DMS79 treated with DMSO at 0.1 percent for 48 hours (cell line): ENCODE measurements at places on chromosomes 11 and 22.
A peak's percentile ranks its signal among the peaks of the same experiment; 100 is the strongest.

- peak; percentile 93 for DNase-seq
Observed at GRCh38 chr11:20022363-20023081, 137.8 kb downstream of the DBX1 start.

DNA sequence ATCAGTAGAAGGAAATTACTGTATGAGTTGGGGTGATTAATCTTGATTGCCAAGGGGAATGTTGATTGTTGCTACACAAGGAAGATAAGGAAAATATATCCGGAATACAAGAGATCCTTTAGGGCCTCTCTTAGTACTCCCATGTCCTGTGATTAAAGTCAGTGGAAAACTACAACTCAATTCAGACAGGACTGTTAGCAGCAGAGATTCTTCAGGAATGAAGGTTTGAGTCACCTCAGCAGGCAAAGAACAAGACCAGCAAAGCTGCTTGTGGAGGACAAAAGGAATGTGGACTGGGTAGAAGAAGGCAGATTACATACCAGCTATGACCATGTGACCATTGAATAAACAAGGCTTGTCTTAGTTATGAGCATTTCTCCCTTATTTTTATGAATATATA is 478.2 kb downstream of the BUD13 start:
- DNase-seq: no peak

GRCh38 chr22:49141761-49142160 is 685.9 kb downstream of the BRD1 start:
- DNase-seq: no peak

- peak; percentile 84 for DNase-seq
Observed at GRCh38 chr11:74255741-74256375, 55.6 kb downstream of the P4HA3 start.

- DNase-seq: no peak
Observed at GRCh38 chr11:17405232-17406005, 17.0 kb upstream of the KCNJ11 start.

DNA sequence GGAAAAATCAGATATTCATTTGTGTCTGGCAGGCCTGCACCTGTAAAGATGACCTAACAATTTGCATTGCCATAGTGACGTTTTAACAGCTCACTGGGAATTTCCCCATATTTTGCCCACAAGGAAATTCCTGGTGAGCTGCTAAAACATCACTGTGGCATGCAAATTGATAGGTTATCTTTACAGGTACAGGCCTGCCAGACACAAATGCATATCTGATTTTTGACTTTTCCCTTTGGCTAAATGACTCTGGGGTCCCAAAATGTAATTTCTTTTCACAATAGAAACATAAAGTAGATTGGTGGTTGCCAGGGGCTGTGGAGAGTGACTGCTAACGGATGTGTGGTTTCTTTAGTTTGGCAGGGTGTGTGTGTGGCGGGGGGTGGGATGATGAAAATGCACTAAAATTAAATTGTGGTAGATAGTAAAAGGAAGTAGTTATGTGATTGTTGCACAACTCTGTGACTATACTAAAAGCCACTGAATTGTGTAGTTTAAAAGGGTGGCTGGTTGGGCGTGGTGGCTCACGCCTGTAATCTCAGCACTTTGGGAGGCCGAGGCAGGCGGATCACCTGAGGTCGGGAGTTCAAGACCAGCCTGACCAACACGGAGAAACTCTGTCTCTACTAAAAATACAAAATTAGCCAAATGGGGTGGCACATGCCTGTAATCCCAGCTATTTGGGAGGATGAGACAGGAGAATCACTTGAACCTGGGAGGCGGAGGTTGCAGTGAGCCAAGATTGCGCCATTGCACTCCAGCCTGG is 18.5 kb upstream of the FEZ1 start:
- no peak for DNase-seq

DNA sequence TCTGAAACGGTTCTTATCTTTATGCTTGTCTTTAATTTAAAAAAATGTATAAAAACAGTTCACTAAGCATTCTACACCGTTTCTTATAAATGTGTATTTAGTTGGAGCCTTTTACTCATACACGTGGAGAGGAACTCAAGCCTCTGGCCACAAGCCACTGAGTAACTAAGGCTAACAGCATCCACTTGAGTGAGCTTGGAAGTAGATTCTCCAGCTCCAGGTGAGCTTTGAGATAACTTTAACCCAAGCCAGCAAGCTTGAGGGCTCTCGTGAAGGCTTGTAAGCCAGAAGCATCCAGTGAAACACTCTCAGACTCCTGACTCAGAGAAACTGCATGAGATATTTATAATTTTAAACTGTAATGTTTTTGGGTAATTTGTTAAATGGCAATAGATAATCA is 82.6 kb downstream of the ARHGAP20 start:
- peak; percentile 96 for DNase-seq

- no peak for DNase-seq
Observed at GRCh38 chr11:65797711-65798110, 10.8 kb downstream of the OVOL1 start.

- no peak for DNase-seq
Observed at GRCh38 chr11:117456027-117456720, 128.5 kb downstream of the CEP164 start.

- no peak for DNase-seq
Observed at GRCh38 chr11:12455938-12456337, 78.6 kb downstream of the PARVA start.

DNA sequence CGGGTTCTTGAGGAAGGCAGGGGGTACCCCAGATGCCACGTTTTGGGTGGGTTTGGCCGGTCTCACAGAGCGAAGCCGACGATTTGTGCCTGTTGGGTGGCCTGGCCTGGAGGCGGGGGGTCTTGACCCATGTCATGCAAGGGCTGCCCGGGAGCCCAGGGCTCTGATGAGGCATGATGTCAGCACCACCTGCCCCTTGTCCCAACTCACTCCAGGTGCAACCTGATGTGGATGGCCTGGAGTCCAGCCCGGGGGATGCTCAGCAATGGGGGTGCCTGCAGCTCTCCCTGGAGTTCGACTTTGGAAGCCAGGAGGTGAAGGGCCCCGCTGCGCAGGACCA is 851 bp downstream of the SYT8 start:
- no peak for DNase-seq

GRCh38 chr11:10588904-10589303 is 20.4 kb upstream of the LYVE1 start:
- no peak for DNase-seq
